ENCODE measurements at places on chromosomes 2 and 18. TPM values are rescaled to one million over a fixed set of nuclear protein-coding genes. Genes with fewer than 3 reads are reported as not detected.

The ABHD1 gene
- total RNA-seq = 0.29 TPM

DNA sequence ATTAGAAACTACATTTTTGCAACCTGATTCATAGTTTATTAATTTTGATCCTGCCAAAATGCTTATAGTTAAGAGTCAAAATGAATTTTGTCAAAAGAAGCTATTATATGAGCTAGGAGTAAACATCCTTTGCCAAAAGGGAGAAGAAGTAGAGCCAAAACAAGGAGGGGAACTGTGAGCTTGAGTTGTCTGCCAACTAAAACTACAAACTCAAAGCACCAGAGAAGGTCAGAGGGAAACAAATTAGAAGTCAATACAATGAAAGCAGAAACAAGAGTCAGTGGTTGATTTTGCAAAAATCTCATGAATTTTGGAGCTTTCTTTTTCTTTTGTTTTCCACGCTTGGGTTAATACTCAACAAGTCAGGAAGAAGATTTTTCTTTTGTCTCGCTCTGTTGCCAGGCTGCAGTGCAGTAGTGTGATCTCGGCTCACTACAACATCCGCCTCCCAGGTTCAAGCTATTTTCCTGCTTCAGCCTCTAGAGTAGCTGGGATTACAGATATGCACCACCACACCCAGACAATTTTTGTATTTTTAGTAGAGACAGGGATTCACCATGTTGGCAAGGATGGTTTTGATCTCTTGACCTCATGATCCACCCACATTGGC is 508.5 kb downstream of the RIT2 start:
- no peak overlapping the region for H3K27ac ChIP-seq
- no peaks in the 10 kb centered on the region for H3K36me3 ChIP-seq
- no peaks in the 10 kb centered on the region for H3K4me1 ChIP-seq
- DNase-seq = no peak

GRCh38 chr2:20350041-20350712 is 467 bp downstream of the PUM2 start:
- peak overlapping the region; percentile 93 for H3K27ac ChIP-seq
- peaks cover 25% of the 10 kb centered on the region for H3K36me3 ChIP-seq
- H3K4me1 ChIP-seq = peaks cover 39% of the 10 kb centered on the region
- no peak overlapping the region for H3K4me3 ChIP-seq
- peak; percentile 74 for DNase-seq

- H3K27me3 ChIP-seq = peaks cover 5% of the 10 kb centered on the region
- H3K4me3 ChIP-seq = no peak overlapping the region
- no peaks in the 10 kb centered on the region for H3K36me3 ChIP-seq
- H3K27ac ChIP-seq = no peak overlapping the region
- no peaks in the 10 kb centered on the region for H3K4me1 ChIP-seq
Measured at GRCh38 chr2:235206980-235207579, 255.3 kb downstream of the SH3BP4 start.

DNA sequence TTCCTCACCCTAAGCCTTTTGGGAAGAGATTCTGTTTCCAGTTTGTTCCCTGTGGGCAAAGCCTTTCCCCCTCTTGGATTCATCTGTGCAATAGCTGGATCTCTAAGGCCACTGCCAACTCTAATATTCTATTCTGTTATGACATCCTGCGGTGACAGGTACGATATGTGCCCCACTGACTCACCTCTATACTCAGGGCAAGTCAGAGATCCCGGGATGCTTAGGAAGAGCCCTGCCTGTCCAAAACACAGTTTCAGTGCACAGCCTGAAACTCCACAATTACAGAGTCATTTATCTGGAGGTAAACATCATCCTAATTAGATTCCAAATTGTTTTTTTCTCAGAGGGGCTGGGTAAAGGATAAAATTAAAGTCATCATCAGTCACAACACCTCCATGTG is 190.2 kb downstream of the TFCP2L1 start:
- DNase-seq = no peak
- no peak overlapping the region for H3K27ac ChIP-seq
- no peaks in the 10 kb centered on the region for H3K36me3 ChIP-seq
- H3K4me3 ChIP-seq = no peak overlapping the region
- H3K4me1 ChIP-seq = no peaks in the 10 kb centered on the region

DNA sequence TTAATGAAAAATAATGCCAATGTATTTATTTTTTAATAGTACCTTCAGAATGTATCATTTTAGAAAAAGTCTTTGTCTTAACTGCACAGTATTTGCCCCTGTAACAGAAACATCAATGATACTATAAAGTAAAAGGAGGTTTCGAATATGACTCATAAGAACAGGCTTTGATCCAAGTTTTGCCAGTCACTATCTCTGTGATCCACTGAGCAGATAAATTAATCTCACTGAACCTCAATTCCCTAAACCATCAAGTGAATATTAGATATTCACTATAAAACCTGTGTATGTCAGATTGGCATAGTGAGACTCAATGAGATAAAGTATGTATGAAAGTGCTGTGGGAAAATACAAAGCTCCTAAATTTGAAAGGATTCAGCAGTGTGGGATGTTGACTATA is 292.1 kb downstream of the EXOC6B start:
- H3K36me3 ChIP-seq = peaks cover 3% of the 10 kb centered on the region
- no peak for DNase-seq

DNA sequence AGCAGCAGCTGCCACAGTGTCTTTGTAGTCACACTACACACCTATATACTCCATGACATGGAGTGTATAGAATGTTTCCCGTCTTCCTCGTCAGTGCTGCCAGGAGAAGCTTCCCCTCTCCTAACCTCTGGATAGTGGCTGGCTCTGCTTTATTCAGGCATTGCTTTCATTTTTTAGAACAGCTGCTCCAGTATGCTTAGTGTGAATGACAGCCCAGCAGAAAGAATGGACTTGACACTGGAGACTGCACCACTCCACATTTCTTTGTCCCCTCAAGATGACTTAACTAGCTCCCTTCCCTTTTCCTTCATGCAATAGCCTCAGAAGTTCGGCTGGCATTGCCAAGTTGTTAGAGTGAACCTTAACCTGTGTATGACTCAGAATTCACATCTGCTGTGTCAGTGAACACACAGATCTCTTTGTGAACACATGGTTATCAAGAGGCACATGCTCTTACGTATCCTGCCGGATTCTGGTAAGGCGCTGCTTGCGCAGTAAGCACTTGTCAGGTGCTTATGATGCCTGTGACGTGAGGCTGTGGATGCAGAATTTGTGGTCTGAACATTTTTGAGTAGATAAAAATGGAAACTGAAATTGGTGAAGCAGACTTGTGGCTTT is 73.9 kb downstream of the NEDD4L start:
- H3K36me3 ChIP-seq = no peaks in the 10 kb centered on the region
- no peak for DNase-seq
- H3K4me3 ChIP-seq = no peak overlapping the region
- peaks cover 3% of the 10 kb centered on the region for H3K4me1 ChIP-seq

Measured in activated CD4-positive, alpha-beta memory T cell treated with anti-CD3 and anti-CD28 coated beads for 36 hours (primary cell).